ENCODE measurements at places on chromosomes 2 and 18.

- peak; percentile 29 for DNase-seq
Observed at GRCh38 chr2:101123795-101124471, 27.2 kb downstream of the TBC1D8 start.

GRCh38 chr2:237165405-237166276 lies 80.0 kb downstream of the COPS8 start:
- peak; percentile 52 for DNase-seq

DNA sequence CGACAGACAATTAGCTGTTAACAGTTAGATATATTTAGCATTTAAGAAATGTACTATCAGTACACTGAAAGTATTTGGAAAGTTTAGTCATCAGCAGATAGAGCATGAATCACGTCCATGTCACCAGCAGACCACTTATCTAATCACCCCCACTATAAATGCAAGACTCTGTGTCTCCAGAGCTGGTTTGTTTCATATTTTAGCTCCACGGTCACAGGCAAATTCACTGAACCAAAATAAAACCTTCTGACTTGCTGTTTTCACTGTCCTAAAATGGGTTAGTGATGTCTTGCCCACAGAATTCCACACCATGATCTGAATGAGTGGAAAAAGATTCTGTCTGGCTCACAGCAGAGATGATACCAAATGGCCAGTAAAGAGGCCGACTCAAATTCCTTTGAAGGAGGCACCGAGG lies 64.9 kb downstream of the CDH2 start:
- DNase-seq, result peak; percentile 88

DNA sequence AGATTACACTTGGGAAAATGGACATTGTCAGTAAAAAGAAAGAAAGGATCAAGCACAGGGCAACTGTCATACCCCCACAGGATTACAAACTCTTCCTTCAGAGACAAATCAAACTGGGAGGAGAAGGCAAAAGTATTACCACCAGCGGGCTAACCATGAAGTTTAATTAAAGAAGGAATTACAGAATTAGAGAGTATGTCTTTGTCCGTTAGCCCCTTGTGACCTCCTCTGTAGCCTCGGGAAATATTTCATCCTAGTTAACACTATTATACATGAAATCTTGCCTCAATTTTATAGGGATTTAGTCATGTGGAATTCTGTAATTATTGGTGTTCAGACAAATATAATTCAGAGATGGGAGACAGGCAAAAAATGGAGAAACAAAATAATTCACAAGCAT lies 60.7 kb downstream of the PAX3 start:
- no peak for DNase-seq

- no peak for DNase-seq
Observed at GRCh38 chr2:182496596-182496995, 69.8 kb upstream of the PDE1A start.

DNA sequence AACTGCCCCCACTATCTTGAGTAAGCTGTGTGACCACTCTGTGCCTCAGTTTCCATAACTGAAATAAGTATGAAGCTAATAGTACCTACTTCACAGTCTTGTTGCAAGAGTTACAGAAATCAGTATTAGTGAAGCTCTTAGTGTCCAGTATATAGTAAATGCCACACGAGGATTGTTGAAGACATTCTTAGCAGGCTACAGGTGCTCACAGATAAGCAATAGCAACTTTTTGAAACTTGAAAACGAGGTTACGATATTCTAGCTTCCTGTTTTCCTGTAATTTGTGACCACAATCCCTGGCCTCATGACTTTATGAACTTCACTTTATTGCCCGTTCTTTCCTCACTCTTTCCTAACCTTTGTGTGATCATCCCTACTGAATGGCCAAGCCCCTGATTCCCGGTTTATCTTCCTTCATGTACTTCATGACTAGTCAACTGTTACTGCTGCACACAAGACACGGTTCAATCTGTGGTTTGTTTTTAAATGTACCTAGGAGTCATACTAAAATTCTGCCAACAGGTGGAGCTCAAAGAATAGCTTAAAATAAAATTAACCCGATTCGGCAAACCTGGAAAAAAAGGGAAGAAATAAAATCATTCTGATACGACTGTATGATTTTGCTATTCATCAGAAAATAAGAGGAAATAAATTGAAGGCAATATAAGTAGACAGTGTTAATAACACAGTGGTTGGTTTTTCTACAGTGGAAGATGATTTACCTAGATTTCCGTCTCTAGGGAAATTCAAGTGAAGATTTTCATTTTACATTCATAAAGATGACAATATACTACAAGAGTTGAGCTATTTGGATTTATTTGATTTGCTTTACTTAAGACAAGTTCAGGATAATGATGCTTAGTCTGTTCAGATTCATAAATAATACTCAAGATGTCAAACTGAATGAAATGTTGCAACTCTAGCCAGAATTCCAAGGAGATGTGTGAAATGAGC lies 38.1 kb upstream of the STAT1 start:
- DNase-seq, result peak; percentile 69

DNA sequence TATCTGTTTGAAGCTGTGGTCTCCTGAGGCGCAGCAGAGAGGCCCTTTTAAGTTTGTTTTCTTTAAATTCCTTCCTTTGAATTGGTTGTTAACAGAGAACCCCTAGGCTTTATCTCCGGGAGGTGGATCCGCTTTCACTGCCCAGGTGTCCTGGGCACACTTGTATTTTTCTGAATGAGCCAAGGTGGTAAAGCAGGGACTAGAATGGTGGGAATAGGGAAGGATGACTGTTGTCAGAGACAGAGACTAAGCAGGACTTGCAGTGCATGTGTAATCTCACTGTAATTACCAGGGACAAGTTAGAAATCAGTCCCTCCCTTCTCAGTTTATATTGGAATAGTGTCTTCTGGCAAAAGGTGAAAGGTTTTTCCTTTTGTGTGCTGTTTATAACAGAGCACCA lies 72.8 kb downstream of the PHLPP1 start:
- no peak for DNase-seq

DNA sequence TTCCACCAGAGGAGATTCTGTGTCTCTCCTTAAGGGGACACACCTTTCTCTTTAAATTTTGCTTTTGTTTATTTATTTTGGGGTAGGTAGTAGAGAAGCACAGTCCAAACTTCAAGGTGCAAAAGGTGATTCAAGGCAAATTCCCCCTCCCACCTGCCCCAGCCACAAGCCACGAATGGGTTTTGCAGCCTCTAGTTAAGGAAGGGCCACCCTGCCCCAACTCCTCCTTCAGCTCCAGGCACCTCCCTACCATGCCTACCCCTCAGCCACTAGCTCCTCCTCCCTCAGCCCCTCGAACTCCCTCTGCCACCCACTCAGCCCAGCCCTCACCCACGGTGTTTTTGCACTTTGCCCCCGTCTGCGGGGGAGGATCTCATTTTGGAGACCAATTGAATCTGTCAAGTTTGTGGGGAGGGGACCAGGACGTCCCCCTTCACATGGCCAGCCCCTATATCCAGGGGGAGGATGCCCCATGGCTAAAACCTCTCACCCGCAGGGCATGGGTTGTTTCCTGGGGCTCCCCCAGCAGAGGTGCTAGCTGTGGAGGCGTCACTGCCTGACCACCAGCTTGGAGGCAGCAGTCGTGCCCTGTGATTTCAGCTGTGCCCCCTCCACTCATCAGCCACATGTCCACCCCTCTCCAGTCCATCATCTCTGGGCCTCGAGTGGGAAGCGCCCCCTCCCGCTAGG lies 4.5 kb downstream of the HAAO start:
- DNase-seq, result no peak

- no peak for DNase-seq
Observed at GRCh38 chr2:68050353-68050752, 12.5 kb downstream of the C1D start.

DNA sequence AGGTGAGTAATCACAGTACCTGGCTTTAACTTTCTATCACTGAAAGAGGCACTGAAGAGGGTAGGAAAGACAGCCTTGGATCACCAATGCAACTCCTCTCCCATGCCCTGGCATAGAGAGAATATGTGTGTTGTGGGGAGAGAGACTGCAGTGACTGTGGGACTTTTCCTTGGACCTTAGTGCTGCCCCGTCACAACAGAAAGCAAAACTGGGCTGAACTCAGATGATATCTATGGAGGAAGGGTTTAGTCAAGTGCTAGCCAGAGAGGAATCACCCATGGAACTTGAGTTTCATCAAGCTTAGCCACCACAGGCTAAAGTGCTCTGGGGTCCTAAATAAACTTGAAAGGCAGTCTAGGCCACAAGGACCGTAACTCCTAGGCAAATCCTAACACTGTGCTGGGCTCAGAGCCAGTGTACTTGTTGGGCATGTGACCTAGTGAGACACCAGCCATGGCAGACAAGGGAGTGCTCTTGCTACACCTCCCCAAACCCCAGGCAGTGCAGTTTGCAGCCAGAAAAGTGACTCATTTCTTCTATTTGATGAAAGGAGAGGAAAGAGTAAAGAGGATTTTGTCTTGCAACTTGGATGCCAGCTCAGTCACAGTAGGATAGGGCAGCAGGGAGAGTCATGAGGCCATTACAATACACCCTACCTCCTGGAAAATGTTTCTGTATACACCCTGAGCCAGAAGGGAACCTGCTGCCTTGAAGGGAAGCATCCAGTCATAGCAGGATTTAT lies 105.8 kb upstream of the SPOPL start:
- peak; percentile 71 for DNase-seq

GRCh38 chr18:26488417-26489009 lies 59.8 kb downstream of the KCTD1 start:
- DNase-seq, result no peak

GRCh38 chr18:2617401-2617998 lies 38.0 kb upstream of the SMCHD1 start:
- DNase-seq, result no peak

GRCh38 chr18:59810183-59810582 lies 89.6 kb upstream of the PMAIP1 start:
- no peak for DNase-seq

DNA sequence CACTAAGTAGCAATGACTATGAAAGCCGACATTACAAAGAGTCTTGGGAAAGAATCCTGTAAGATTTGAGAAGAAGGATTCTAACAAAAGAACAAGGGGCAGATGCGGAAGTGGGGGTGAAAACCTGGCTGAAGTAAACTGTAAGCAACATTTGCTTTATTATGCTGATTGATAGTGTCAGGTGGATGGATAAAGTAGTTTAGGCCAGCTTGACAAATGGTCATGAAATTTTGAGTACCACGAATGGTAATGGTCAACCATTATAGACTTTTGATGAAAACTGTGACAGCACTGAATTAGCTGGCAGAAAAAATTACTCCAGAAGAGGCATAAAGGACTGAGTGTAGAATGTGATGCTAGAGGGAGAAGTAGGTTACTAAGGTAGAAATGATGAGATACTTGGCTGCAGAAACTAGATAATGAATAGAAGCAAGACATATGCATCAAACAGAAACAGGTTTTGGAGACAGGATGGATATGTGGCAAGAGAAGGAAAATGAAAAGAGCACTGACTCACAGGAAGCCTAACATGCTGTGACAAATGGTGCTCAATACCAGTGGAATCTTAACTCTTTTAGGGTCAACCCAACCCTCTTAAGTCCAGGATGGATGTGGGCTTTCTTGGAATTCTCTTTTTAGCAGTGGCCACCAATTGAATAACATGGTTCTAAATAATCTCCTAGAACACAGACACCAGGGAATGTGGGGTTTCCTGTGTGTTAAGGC lies 6.8 kb downstream of the THUMPD2 start:
- DNase-seq, result peak; percentile 69

- no peak for DNase-seq
Observed at GRCh38 chr2:100125626-100126025, 16.8 kb downstream of the AFF3 start.

DNA sequence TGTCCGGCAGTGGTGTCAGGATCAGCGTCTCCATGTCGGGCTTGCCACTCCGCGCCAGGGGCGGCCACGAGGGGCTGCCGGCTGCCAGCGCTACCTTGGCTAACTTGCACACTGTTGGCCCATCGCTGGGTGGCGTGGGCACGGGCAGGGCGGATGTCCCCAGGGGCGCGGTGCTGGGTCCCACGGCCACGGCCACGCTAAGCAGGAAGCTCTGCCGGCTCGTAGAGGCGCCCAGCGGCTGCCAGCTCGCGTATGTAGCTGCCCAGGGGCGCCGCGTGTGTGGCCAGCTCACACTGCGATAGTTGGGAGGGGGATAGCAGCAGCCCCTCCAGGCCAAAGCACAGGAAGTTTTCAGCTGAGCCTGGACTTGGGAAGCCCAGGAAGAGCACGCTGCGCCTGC lies 249.4 kb downstream of the ANKRD30B start:
- DNase-seq, result no peak

- DNase-seq, result peak; percentile 3
Observed at GRCh38 chr18:1663879-1664705, 759.4 kb downstream of the ADCYAP1 start.

All from EL (cell line).